ENCODE measurements at places on chromosomes 12 and 14.
A peak's percentile ranks its signal among the peaks of the same experiment; 100 is the strongest.

DNA sequence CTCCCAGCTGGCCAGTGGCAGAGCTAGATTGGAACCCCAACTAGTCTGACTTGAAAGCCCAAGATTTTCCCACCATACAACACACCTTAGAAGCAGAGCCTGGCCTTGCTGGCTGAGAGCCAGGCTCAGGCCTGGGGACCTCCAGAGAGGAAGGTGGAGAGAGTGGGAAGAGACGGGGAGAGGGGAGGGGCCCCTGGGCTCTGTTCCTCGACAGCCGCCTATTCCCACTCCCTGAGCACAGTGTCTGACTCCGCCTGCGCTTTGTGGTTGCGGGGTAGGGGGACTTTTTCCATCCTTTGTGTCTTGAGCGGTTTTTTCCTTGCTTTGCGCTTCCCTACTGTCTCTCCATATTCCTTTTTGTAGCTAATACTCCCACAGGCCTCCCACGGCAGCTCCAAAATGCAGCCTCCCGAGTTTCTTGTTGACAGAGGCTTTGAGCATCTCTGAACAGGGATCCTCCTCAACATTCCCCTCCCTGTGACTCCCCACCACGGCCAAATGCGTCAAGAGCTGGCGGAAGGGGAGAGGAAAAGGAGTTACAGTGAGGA, 4.0 kb upstream of the KCNH3 start:
- DNase-seq = no peak

- DNase-seq = no peak
These were observed 88.5 kb downstream of the GCH1 start for GRCh38 chr14:54814076-54814475.

DNA sequence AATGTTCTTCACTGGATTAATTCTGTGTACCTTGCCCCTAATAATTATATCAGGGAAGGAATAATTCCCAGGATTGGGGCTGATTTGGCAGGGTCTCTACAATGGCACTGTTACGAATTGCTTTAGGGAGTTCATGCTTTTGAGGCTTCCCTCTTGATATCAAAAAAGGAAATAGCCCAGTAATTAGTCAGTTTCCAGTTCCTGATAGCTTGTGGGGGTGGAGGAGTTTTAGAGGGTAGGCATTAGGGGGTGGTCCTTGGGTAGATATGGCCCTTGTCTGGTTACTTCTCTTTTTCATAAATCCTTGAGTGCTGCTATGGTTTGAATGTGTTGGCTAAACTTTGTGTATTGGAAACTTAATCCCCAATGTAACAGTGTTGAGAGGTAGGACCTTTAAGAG, 6.1 kb upstream of the SRSF5 start:
- DNase-seq = no peak

- DNase-seq = no peak
These were observed 253.7 kb downstream of the GRIN2B start for GRCh38 chr12:13727707-13728195.

DNA sequence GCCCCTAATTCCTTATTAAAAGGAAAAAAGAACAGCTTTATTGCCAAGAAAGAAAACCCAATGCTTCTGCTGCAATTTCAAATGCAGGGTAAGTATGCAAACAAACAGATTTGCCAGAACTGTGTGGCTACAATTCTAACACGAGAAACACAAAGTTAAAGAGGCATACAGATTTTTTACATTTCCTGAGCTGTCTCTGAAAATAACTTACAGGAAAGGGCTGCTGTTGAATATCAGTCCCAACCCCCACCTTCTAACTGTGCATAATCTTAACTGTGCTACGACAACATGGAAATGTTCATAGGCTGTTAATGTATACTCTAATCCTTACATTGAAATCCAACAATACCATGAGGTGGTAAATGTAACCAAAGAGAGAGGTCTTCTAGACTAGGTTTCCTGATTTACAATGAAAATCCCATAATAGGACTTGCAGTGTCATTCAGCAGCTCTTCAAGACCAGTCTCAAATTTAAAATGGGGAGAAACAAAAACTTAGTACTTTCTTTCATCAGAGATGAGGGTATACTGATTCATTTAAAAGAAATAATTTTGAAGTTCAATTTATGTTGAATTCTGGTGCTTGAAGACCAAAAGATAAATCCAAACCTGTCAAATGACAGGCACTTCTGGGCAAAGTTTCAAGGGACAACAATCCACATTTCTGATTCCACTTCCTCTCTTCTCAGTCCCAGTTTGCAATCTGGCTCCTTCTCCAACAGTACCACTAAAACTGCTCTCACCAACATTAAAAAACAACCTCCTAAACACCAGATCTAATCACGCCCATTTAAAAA, 14.4 kb downstream of the FGD6 start:
- peak; percentile 42 for DNase-seq

- no peak for DNase-seq
These were observed 9.2 kb downstream of the NIN start for GRCh38 chr14:50821510-50822464.

GRCh38 chr12:1282670-1283315, 291.8 kb downstream of the ERC1 start:
- no peak for DNase-seq

GRCh38 chr12:6821591-6822425, at the start of gene GPR162:
Gene GPR162 (plus strand): TSS chr12:6821821. CDS start chr12:6823899, 2,078 bp downstream.
- DNase-seq = no peak

- DNase-seq = no peak
These were observed 79.6 kb upstream of the MANSC4 start for GRCh38 chr12:27859648-27860047.

GRCh38 chr12:84757978-84758377, 154.6 kb downstream of the SLC6A15 start:
- DNase-seq = no peak

DNA sequence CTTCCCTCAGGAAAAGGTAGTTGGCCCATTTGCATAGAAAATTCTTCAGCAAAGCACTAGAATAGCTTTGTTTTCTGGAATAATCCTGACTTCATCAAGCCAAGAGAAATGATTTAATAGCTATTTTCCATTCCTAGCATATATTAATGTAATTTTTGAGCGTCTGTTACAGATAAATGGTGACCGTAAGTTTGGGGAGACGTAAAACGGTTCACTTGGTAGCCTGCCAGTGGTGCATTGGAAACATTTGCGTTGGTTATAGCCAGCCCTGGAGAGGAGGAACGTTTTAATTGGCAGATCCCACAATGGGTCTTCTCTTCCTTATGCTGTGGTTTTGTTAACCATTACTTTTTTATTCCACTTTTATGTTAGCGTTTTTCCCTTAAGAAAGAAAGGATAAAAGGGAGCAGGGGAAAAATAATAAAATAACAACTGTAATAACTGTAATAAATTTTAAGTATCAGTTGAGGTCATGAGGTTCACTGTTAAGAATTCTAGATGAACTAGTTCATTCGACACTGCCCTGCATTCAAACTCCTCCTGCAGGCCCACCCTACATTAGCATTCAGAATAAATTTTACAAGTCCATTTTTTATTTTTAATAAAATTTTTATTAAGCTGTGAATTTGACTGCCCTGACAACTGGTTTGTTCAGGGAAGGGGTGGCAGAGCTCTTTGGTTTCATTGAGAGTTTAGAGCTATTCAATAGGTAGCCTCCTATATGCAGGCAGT, 300.7 kb downstream of the ERC1 start:
- no peak for DNase-seq

GRCh38 chr14:68628605-68629310, 164.1 kb downstream of the ZFP36L1 start:
- DNase-seq = no peak

DNA sequence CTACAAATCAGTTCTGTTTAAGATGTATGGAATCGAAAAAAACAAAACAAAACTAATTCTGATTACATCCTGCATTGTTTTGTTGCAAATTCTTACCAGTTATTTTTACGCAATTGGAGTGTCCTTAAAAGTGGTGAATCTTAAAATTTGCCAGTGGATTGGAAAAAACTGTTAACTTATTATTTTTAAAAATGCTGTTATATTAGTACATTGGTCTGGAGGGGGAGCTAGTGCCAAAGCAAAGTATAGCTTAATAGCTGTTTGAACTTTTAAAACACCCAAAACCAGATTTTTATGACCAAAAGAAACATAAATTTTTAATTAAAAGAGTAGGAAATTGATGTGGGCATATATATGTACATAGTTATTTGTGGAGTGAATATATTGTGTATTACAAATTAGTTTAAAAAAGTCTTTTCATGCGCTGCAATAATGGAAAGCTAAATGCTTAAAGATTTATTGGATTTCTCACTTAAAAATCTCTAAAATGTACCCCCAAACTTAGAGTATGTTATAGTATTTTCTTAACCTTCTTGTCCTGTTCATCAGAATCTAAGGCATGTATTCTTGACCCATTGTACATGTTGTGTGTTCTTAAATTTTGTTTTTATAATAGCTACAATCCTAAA, 2.5 kb downstream of the FUT8 start:
- no peak for DNase-seq

GRCh38 chr14:102479777-102480176, 29.8 kb downstream of the ANKRD9 start:
- no peak for DNase-seq

DNA sequence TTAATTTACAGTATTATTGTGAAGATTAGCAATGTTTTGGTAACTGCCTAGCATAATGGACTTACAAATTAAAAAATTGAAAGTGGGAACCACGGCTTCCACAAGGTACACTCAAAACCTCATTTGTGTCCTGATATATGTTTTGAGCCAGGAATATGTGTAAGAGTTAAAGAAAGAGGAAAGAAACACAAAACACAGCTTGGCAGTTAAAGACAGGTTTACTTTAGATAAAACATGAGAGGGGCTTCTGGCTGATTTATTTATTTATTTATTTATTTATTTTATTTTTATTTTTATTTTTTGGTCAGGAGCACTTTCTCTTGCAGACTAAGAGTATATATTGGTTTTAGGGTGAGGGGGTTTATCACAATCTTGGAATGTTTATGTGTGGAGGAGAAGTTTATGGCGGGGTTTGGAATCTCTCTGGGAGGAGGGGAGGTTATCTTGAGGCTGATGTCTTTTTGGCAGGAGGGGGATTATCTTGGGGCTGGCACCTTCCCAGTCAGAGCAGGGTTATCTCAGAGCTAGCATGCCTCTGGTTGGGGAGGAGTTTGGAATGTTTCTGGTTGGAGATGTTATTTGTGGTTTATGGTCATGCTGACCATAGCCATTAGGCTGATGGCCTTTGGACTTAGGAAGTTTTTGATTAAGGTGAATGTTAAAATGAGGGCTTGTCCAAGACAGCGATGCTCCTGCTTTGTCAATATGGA, 436.7 kb downstream of the DAD1 start:
- no peak for DNase-seq

GRCh38 chr12:55818886-55819285, 1.0 kb downstream of the ORMDL2 start:
- DNase-seq = no peak

- DNase-seq = no peak
These were observed 19.7 kb downstream of the MARK3 start for GRCh38 chr14:103404920-103405319.

DNA sequence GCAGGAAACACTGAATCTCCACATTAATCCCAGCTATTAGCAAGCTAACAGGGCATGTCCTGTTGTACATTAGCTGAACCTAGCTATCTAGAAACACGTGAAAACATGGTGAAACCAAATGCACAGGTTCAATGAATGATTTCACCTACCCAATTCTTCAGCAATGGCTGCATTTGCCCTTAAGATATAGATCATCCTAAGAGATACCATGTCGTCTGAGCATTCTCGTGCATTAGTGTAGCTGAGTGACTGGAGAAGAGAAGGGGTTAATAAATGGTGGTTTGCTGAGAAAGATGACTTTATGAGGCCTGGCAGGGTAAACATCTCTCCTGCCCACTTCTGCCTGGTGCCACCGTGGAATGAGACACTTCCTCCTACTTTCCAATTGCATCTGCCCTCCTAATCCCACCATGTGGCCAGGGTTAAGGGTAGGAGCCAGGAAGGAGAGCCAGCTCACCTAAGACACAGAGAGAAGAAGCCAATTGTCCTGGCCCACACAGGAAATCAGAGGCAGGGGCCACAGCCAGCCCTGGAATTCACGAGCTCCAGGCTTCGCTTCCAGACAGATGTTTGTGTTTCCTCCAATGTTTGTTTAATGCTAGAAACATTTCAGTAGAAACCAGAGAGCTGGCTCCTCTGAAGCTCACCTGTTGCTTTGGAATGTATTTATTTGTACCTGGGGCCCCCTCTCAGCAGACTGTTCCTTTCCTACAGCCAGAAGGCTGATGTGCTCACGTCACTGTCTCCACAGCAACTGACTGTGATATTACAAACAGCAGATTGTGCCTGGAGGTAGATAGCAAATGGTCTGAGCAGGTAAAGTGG, 126.0 kb upstream of the PARP11 start:
- DNase-seq = no peak

DNA sequence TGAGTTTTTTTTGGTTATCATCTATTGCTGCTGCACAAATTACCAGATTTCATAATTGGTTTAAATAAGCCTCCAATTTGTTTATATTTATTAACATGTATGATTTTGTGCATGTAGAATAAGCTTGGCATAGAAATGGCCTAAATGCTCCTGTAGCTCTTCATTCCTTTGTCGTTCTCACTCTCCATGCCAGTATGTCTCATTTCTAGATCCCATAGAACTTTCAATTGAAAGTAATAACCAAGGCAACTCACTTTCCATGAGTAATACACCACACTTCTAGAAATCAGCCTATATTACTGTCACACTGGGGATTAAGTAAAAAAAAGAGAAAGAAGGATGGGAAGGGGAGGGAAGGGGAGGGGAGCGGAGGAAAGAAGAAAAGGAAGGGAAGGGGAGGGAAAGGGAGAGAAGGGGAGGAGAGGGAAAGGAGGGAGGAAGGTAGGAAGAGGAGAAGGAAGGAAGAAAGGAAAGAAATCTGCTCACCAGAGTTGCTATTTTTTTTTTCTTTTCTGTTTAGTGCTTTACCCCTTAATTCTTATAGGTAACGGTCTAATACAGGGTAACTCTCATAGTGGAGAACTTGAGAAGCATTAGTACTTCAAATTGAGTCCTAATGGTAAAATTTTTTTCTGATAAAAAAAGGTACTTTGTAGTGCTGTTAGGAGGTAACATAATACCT, 45.6 kb downstream of the MDM2 start:
- DNase-seq = no peak

- DNase-seq = no peak
These were observed 20.9 kb upstream of the BLTP3B start for GRCh38 chr12:100163416-100164152.

GRCh38 chr12:69935651-69936100, 110.6 kb downstream of the MYRFL start:
- DNase-seq = no peak

- no peak for DNase-seq
These were observed 2.7 kb downstream of the ACTN1 start for GRCh38 chr14:68976160-68977067.

- DNase-seq = no peak
These were observed 100.5 kb downstream of the LRRC74A start for GRCh38 chr14:76926521-76927251.

DNA sequence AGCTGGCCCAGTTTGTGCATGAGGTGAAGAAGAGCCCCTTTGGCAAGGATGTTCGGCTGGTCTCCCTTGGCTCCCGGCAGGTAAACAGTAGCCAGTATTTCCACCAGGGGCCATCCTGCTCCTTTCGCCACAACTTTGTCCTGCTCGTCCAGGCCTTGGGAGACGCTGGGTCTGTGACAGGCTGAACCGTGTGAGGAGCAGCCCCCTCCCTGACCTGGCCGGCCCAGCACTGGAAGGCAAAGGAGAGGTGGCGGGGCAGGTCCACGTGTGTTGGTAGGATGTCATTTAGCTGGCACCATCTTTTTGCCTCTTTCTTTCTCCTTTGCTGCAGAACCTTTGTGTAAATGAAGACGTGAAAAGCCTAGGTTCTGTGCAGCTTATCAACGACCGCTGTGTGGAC, 15.4 kb downstream of the DDX11 start:
- no peak for DNase-seq

- no peak for DNase-seq
These were observed 43.7 kb upstream of the PHC1 start for GRCh38 chr12:8870586-8870985.

- no peak for DNase-seq
These were observed 346.8 kb downstream of the ATP23 start for GRCh38 chr12:58288190-58288589.
